ENCODE measurements at places on chromosomes 6 and 20.
A peak's percentile ranks its signal among the peaks of the same experiment; 100 is the strongest.

GRCh38 chr6:129494099-129494498, 215.9 kb downstream of the ARHGAP18 start:
- DNase-seq = no peak

DNA sequence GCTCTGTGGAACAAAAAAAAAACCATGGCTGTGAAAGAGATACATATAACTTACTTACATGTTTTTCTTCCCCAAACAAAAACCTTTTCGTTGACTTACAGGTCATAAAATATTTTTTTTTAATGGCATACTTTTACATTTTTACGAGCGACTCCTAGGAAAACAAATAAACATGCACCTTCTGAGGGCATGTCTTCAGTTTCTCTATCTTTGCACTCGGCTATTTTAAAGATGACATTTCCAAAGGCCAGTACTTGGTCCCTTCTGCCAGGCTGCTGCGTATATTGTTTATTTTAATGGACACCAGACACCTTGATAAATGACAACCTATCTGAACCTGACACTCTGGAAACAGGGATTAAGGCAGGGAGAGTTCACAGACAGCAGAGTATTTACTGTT, 49.4 kb downstream of the PIGU start:
- DNase-seq = no peak

DNA sequence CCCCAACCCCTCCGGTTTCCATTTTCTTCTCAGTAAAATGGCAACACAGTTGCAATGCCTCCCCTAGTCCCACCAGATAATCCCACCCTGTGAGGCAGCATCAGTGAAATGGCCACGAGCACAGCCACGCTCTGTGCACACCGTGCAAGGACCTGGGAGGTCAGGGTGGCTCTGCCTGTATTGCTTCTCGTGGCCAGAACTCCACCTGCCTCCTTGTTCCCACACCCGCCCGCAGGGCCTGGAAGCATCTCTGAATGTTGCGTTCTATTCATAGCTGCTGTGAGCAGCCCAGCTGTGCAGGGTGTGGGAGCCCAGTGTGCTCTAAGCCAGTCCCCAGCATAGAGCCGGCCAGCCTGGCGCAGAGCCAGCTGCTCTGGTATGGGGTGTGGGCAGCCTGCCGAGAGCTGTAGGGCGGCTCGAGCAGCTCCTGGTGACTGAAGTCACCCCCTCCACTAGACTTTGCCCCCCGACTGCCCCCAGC, 161.1 kb downstream of the DLL1 start:
- DNase-seq = peak; percentile 86

DNA sequence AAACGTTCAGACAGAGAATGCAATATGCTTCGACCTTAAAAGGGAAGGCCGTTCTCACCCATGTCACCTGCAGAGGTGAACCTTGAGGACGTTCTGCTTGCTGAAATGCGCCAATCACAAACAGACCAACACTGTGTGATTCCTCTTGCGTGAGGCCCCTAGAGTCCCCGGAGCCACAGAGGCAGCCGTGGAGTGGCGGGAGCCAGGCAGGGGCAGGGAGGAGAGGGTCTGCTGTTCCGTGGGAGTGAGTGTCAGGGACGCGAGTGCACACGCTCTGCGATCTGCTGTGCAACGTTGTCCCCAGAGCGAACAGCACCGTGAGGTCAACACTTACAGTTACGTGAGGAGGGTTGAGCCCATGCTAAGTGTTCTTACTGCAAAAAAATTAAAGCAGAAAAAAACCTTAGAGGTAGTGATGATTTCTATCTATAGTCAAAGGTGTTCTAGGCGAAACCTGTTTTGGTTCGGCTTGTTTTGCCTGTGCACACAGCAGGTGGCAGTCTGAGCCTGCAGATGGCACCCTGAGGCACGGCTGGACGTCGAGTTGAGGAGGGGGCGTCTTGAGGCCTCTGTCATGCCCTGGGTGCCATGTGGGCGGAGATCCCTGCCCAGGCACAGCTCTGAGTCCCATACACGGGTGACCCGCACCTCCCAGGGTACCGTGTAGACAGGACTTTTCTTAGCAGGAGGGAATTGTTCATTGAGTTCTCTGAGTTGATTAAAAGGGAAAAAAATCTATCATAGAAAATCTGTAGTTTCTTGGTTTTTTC, 71.7 kb upstream of the FRMD1 start:
- peak; percentile 15 for DNase-seq

DNA sequence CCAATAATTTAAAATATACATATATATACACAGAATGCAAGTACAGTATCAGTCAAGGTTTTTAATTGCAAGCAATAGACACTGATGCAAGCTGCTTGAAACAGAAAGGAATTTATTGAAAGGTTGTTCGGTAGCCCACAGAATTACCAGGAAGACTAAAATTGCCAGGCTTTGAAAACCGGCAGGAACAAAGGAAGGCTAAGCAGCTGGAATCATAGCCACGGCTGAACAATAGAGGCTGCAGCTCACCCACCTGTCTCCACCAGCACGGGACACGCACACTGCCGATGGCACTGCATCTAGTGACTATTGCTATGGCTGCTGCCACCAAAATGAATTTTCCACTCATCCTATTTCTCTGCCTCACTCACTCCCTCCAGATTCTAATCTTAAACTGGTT, 22.0 kb upstream of the L3MBTL3 start:
- DNase-seq = peak; percentile 54

GRCh38 chr6:145077382-145077781, 657.9 kb downstream of the EPM2A start:
- no peak for DNase-seq

GRCh38 chr6:169167581-169168301, 85.9 kb downstream of the THBS2 start:
- DNase-seq = no peak

- no peak for DNase-seq
These were observed 267.0 kb downstream of the DLL1 start for GRCh38 chr6:170023620-170024521.

- DNase-seq = no peak
These were observed 824.8 kb upstream of the FLRT3 start for GRCh38 chr20:15162079-15162647.

DNA sequence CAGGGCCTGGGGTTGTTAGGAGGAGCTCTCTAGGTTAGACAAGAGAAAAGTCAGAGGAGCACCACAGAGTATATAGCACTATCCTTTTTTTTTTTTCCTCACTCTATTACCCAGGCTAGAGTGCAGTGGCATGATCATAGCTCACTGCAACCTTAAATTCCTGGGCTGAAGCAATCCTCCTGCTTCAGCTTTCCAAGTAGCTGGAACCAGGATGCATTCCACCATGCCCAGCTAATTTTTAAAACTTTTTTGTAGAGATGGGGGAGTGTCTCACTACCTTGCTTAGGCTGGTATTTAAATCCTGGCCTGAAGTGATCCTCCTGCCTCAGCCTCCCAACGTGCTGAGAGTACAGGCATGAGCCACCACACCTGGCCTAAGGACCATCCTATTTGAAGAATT, 19.3 kb upstream of the AKIRIN2 start:
- no peak for DNase-seq

DNA sequence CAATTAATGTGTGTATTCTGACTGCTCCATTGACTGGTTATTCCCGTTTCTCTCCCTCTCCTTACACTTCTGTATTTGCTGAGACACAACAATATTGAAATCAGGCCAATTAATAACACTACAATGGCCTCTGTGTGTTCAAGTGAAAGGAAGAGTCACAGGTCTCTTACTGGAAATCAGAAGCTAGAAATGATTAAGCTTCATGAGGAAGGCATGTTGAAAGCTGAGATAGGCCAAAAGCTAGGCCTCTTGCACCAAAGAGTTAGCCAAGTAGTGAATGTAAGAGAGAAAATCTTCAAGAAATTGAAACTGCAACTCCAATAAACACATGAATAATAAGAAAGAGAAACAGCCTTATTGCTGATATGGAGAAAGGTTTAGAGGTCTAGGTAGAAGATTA, 489.5 kb upstream of the CITED2 start:
- no peak for DNase-seq

- no peak for DNase-seq
These were observed 10.0 kb downstream of the CST5 start for GRCh38 chr20:23869520-23869919.

- no peak for DNase-seq
These were observed 65.4 kb downstream of the FILIP1 start for GRCh38 chr6:75428204-75428603.

DNA sequence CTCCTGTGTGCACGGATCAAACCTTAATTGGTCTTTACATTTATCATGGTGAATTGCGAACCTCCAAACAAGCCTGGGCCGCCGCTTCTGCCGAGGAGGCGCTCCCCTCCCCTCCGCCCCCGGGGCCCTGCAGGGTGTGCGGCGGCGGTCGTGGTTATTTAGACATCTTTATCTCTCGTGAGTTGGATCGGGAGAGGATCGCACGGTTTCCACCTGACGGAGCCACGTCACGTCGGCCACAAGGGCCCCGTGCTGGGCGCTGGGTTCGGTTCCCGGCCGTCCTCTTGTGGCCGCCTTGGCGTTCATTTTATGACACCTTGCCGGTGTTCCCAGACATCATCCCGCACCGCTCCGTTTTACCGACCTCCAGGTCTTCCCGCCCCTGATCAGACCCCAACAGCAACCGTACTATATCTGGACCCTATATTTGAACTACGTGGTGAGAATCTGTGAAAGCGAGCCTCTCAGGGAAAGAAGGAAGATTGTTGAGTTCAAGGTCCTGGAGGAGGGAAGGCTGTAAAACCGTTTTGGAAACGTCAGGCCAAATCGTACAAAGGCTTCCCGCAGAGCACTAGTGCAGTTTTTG, 1.3 kb upstream of the CNR1 start:
- DNase-seq = no peak

Measured in DMS153 (cell line).